ENCODE measurements at places on chromosomes 7 and 10. TPM values are rescaled to one million over a fixed set of nuclear protein-coding genes. Genes with fewer than 3 reads are reported as not detected.
A peak's percentile ranks its signal among the peaks of the same experiment; 100 is the strongest.

DNA sequence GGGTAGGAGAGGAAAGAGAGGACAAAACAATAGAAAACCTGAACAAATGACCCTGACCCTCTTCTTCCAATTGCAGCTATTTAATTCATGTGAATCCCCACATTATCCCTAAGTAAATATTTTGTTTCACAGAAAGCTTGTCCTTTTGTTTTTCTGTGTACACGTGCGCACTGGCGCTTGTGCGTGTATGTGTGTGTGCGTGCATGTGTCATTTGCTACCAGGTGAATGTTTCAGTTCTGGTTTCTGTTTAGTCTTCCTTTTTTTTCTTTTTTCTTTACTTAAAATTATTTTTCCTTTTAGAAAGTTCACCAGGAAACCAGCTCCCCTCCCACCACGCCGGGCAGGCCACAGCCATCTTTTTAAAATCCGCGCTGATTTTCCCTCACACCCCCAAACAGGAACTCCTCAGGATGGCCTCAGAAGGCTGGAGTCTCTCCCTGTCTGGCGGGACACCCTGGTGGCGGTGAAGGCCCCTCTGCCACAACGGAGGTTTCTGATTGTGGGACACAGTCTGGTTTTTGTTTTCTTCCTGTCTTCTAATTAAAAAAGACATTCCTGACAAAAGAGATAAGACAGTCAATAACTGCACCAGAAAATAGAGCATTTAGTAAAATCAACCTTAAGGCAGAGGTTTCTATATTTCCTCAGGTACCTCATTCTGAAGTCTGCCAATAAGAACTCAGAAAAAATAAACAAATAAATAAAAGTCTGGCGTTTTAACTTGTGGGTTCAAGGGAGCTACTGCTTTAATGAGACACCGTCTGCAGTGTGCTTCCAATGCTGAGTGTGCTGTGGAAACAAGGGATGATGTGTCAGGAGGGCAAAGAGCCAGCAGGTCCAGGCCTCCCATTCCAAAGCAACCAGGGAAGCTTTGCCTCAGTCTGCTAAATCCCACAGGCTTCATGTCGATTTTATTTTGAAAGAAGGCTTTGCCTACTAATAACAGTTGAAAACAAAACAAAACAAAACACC is 17.4 kb downstream of the IRF5 start:
- no peak for DNase-seq
- no peaks in the 10 kb centered on the region for H3K27me3 ChIP-seq
- no peaks in the 10 kb centered on the region for H3K4me1 ChIP-seq
- H3K4me3 ChIP-seq = no peak overlapping the region

DNA sequence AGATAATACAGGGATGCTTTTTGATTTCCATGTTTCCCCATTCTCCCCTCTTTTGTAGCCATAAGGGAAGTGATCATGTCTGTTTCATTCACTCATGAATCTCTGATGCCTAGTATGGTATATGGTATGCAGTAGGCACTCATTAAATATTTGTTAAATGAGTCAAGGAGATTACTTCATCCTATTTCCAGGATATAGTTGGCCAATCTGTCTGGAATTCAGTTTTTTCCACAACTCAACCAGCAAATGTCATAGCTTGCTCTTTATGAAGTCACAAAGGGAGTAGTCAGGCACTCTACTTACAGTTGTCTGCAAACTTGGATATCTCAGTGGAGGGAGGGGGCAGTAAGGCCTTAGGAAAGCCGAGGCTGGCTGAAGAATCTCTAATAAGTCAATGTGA is 853.6 kb downstream of the LRMDA start:
- no peaks in the 10 kb centered on the region for H3K27me3 ChIP-seq
- no peak overlapping the region for H3K27ac ChIP-seq
- H3K4me1 ChIP-seq = no peaks in the 10 kb centered on the region
- no peak overlapping the region for H3K4me3 ChIP-seq
- H3K36me3 ChIP-seq = no peaks in the 10 kb centered on the region

DNA sequence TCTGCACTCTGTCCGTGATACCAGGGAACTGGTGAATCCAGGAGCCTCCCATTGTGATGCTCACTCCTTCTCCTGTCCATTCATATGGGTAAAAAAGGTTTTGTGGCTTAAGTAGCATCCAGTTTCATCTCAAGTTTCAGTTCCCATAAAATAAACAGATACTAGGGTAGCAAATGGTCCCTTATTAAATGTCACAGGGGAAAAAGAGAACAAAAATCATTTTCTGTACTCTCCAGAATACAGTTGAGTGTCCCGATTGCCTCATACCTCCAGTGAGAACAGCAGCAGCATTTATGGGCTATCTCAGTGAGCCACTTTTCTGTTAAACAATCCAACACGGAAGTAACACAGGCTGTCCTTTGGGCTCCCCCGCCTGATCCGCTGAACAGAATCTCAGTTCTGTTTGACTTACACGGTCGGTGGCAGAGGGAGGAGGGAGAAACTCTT is 179.6 kb downstream of the CELF2 start:
- no peak overlapping the region for H3K4me3 ChIP-seq
- H3K27me3 ChIP-seq = no peaks in the 10 kb centered on the region

DNA sequence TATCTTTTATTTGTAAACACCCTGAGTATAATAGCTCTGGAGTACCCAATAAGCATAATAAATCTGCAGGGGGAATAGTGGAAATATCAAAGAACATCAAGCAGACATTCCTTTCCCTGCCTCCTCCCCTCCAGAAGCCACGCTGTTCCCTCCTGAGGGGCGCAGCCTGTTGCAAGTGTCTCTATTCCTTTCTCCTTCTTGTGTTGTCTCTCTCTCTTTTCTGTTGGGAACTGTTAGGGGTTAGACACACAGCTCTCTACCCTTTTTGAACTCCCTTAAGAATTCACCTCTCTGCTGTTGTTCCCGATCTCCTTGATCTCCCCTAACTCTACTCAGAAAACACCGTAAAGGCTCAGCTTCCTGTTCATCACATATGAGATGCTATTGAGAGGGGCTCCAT is 178.0 kb upstream of the FZD1 start:
- H3K27ac ChIP-seq = no peak overlapping the region
- peaks cover 27% of the 10 kb centered on the region for H3K4me1 ChIP-seq
- DNase-seq = no peak
- no peaks in the 10 kb centered on the region for H3K36me3 ChIP-seq

- no peak for DNase-seq
- no peaks in the 10 kb centered on the region for H3K36me3 ChIP-seq
- H3K27me3 ChIP-seq = no peaks in the 10 kb centered on the region
- no peak overlapping the region for H3K27ac ChIP-seq
- H3K4me1 ChIP-seq = no peaks in the 10 kb centered on the region
Observed at GRCh38 chr10:76172020-76172419, 740.6 kb downstream of the LRMDA start.

Gene ABCB4
- polyA plus RNA-seq = not detected

GRCh38 chr7:92626281-92626809 is 36.2 kb upstream of the FAM133B start:
- DNase-seq = no peak
- H3K36me3 ChIP-seq = no peaks in the 10 kb centered on the region
- no peaks in the 10 kb centered on the region for H3K27me3 ChIP-seq
- no peak overlapping the region for H3K4me3 ChIP-seq

DNA sequence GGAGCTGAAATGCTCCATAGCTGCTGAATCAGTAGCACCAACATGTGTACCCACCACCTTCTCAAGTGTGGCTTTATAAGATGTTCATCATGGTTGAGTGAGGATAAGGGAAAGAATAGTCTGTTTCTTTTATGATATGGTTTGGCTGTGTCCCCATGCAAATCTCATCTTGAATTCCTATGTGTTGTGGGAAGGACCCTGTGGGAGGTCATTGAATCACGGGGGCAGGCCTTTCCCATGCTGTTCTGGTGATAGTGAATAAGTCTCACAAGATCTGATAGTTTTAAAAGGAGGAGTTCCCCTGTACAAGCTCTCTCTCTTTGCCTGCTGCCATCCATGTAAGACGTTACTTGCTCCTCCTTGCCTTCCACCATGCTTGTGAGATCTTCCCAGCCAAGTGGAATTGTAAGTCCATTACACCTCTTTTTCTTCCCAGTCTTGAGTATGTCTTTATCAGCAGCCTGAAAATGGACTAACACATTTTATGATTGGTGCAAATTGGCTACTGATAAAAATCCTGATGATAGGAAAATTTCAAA is 799.9 kb downstream of the TNS3 start:
- H3K36me3 ChIP-seq = no peaks in the 10 kb centered on the region
- DNase-seq = no peak
- no peaks in the 10 kb centered on the region for H3K27me3 ChIP-seq
- H3K4me3 ChIP-seq = no peak overlapping the region

DNA sequence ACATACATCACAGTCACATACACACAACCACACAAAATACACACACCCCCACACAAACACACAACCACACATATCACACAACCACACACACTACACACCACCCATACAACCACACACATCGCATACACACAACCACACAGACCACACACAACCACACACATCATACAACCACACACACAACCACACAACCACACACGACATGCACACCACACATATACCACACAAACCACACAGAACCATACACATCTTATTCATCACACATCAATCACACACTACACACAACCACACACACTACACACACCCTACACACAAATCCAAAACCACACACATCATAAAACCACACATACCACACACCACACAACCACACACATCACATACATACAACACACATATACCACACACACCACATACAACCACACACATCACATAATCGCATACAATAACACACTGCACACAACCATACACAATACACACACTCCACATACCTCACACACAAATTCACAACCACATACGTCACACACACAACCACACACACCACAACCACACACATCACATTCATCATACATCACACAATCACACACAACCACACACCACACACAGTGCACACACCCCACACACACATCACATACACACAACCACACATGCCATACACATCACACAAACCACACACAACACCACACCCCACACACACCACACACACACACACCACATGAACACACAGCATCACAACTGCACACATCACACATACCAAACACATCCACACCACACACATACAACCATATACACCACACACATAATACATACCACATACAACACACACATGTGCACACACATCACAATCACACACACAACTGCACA is 30.4 kb downstream of the GPRIN2 start:
- no peaks in the 10 kb centered on the region for H3K4me1 ChIP-seq
- H3K27ac ChIP-seq = no peak overlapping the region
- no peaks in the 10 kb centered on the region for H3K27me3 ChIP-seq

Gene SEC31B
- polyA plus RNA-seq = 1.1 TPM

- no peaks in the 10 kb centered on the region for H3K36me3 ChIP-seq
- DNase-seq = no peak
- H3K4me1 ChIP-seq = peaks cover 100% of the 10 kb centered on the region
- H3K27me3 ChIP-seq = no peaks in the 10 kb centered on the region
Observed at GRCh38 chr7:50264908-50265307, 39.6 kb upstream of the IKZF1 start.

- H3K27ac ChIP-seq = peak overlapping the region; percentile 3
- no peak for DNase-seq
- no peaks in the 10 kb centered on the region for H3K27me3 ChIP-seq
- peaks cover 15% of the 10 kb centered on the region for H3K36me3 ChIP-seq
- H3K4me3 ChIP-seq = no peak overlapping the region
Observed at GRCh38 chr10:62063795-62064472, 162.4 kb downstream of the ARID5B start.

DNA sequence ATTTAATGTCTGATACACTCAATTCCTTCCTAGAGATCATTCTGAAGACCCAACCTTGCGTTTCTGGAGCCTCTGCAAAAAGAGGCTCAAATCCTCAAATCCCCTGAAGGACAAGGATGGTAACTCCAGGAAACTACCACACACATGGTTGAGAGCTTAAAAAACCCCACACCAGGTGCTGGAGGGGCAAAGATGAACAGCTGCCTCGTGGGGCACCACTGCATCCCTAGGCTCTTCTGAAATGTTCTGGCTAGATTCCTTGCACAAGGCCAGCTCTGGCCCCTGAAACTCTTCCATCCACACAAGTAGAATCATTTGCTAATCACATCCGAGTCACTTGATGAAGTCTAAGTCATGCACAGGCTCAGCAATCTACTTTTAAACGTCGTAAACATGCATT is 286.6 kb downstream of the ELMO1 start:
- H3K4me3 ChIP-seq = no peak overlapping the region
- H3K4me1 ChIP-seq = no peaks in the 10 kb centered on the region
- peaks cover 6% of the 10 kb centered on the region for H3K36me3 ChIP-seq
- no peak for DNase-seq

- H3K27ac ChIP-seq = no peak overlapping the region
- H3K36me3 ChIP-seq = no peaks in the 10 kb centered on the region
- no peak overlapping the region for H3K4me3 ChIP-seq
- H3K27me3 ChIP-seq = no peaks in the 10 kb centered on the region
- DNase-seq = no peak
Observed at GRCh38 chr10:47145290-47145934, 154.6 kb upstream of the GDF10 start.

DNA sequence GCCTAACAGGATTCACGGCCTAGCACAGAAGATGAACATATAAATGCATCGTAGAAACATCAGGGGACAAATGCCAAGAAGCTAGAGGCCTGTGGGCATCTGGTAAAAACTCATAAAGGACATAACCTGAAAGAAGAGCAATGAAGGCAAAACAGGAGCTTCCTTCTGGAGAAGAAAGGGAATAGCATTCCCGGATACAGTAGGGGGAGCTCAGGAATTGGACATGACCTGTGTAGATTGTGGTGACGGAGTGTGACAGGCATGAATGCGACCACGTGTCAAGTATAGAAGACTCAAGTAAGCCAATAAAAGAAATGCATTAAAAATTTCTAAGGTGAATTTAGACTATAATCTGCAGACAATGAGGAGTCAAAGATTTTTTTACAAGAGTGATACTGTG is 270.1 kb downstream of the AGMO start:
- H3K36me3 ChIP-seq = no peaks in the 10 kb centered on the region
- DNase-seq = no peak
- no peaks in the 10 kb centered on the region for H3K27me3 ChIP-seq
- no peak overlapping the region for H3K4me3 ChIP-seq
- H3K27ac ChIP-seq = no peak overlapping the region

- no peaks in the 10 kb centered on the region for H3K27me3 ChIP-seq
- no peak for DNase-seq
- no peaks in the 10 kb centered on the region for H3K36me3 ChIP-seq
- no peak overlapping the region for H3K27ac ChIP-seq
Observed at GRCh38 chr10:74912682-74913081, 86.3 kb downstream of the KAT6B start.

GRCh38 chr7:47537716-47538675 is 43.9 kb downstream of the TNS3 start:
- no peaks in the 10 kb centered on the region for H3K4me1 ChIP-seq
- H3K36me3 ChIP-seq = no peaks in the 10 kb centered on the region
- no peaks in the 10 kb centered on the region for H3K27me3 ChIP-seq

- H3K4me3 ChIP-seq = no peak overlapping the region
- H3K36me3 ChIP-seq = no peaks in the 10 kb centered on the region
- DNase-seq = no peak
- H3K4me1 ChIP-seq = peaks cover 4% of the 10 kb centered on the region
Observed at GRCh38 chr7:157922576-157922975, 585.8 kb downstream of the DNAJB6 start.

GRCh38 chr10:70984986-70985722 is 96.8 kb upstream of the PCBD1 start:
- no peaks in the 10 kb centered on the region for H3K27me3 ChIP-seq
- no peak overlapping the region for H3K4me3 ChIP-seq
- no peak for DNase-seq
- no peaks in the 10 kb centered on the region for H3K36me3 ChIP-seq

Data from naive thymus-derived CD4-positive, alpha-beta T cell (primary cell).